ENCODE measurements at places on chromosomes 16 and 17.

- no peak for DNase-seq
These were observed 2.6 kb upstream of the AKAP1 start for GRCh38 chr17:57082441-57082840.

DNA sequence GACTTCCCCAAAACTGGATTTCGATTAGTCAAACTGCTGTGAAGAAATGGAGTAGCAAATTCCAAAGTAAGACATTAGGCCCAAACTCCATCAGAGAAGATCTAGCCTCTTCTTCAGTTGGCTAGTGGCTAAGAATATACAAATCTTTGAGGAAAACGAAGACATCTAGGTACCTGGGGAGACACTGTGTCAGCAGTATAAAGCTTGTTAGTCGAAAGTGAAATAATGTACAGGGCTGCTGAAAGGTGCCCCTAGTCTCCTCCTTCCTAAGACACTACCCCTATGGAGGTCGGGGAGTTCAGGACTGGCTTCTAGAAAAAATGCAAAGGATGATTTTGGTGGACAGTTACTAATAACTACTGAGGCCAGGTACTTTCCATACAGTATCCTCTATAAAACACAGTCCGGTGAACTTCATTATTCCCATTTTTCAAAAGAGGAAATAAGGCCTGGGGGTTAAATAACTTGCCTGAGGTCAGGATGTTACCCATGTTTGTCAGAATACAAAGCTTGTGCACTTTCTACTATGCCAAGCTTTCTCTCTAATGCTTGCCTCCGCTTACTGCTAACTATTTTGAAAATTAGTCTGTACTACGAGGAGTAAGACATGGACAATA lies 15.0 kb downstream of the DNAJC7 start:
- no peak for DNase-seq

DNA sequence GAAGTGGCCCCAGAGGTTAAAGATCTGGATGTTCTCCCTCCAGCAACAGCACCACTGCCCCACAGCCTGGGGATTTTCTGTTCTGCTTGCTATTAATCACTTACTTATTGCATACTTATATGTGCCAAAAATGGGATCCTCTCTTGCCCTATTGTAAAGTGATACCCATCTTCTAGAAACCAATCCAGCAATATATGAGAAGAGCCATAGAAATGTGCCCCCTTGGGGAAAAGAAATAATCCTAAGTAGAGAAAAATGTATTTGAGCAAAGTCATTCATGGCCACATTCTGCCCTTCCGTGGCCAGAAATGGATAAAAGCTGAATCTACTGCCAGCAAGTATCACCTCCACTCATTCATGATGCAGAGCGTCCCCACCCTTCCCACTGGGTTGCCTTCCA lies 20.9 kb downstream of the SOST start:
- DNase-seq: no peak

- DNase-seq: peak; percentile 18
These were observed 27.9 kb downstream of the SREBF1 start for GRCh38 chr17:17808706-17809432.

DNA sequence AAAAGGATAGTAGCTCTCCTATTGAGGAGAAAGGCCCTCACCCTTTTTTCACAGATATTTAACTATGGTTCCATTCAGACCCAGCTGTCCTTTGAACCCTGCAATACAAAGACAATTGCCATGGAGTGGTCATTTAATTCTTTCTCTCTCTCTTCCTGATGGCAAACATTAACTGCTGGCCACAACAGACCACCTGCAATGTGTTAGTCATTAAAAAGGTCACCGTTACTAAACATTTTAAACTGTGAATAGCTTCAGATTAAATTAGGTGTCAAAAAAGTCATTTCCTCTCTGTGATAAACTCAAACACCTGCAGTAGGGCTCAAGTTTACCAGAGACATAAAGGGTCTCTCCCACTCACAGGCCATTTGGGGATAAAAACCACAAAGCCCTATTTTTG lies 697.2 kb downstream of the TOX3 start:
- no peak for DNase-seq

- no peak for DNase-seq
These were observed 26.9 kb downstream of the AP1G1 start for GRCh38 chr16:71781741-71782140.

GRCh38 chr16:24270721-24271442 lies 14.7 kb downstream of the CACNG3 start:
- no peak for DNase-seq

DNA sequence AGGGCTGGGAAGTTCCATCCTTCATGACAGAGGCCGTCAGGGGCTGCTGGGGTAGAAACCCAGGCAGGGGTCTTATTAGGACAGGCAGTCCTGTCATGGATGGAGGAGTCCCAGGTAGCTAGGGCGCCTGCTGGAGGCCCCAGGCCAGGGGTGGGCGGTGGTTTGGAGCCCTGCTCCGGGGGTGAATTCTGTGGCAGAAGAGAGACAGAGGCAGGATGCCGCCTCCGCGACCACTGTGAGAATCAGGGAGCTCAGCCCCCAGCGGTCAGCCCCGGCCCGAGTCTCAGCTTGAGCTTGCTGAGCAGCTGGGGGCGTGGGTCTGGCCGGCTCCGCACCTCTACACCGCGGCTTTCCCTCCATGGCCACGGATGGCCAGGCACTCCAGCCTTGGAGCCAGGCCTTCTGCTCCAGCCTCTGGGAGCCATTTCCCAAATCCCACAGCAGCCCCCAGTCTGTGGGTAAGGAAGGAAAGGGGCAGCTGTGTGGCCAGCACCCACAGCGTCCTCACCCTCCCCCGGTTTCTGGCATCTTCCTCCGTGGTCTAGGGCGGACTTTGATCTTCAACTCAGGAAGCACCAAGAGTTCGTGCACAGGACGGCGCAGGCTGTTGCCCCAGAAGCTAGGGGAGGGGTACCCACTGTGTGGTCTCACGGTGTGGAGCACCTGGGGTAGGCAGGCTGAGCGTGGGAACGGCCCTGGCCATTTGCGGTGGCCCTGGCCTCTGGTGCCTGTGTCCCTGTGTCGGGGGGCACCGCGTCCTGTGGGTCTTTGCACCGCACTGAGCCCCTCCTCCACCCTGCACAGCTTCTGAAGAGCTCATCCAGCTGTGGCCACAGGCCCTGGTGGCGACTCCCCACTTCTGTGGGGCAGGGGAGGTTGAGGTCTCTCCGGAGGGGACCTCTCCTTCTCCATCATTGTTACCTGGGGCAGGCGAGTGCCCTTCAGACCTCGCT lies 14.1 kb downstream of the CD7 start:
- no peak for DNase-seq

GRCh38 chr17:29038085-29038795 lies 4.7 kb upstream of the PIPOX start:
- DNase-seq: no peak

DNA sequence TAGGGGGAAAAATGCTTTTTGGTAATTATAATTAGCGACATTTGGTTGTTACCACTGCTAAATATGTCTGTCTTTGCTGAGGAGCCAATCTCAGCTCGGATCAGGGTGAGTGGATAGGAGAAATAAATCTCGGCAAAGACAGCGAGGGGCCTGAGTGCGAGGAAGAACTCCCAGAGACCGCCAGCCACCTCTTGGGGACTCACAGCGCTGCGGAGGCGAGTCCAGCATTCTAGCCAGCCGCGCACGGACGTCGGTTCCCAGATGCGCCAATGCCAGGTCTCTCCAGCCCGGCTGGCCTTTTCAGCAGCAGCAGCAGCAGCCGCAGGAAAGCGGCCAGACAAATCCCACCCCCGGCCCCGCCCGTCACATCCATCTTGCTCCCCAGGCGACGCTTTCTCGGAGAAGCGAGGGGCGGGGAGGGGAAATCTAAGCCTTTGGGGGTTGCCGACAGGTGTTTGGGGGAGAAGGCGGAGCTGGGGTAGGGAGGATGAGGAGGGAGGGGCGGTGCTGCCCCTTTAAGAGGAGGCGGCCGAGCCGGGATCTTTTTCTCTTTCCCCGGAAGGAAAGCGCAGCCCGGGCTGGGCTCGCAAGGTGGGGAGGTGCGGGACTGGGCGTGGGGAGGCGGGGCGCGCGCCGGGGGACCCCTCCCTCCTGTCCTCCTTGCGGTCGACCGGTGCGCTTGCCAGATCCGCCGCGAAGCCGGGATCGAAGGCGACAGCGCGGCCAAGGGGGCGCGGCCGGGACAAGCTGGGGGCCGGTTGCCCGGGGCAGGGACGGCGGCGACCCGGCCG lies at the start of gene ITGA3:
TSS of gene ITGA3 (plus strand) at position 685 of the 791 bp plus-strand sequence. CDS start 330 bp downstream, outside the sequence.
- peak; percentile 46 for DNase-seq

DNA sequence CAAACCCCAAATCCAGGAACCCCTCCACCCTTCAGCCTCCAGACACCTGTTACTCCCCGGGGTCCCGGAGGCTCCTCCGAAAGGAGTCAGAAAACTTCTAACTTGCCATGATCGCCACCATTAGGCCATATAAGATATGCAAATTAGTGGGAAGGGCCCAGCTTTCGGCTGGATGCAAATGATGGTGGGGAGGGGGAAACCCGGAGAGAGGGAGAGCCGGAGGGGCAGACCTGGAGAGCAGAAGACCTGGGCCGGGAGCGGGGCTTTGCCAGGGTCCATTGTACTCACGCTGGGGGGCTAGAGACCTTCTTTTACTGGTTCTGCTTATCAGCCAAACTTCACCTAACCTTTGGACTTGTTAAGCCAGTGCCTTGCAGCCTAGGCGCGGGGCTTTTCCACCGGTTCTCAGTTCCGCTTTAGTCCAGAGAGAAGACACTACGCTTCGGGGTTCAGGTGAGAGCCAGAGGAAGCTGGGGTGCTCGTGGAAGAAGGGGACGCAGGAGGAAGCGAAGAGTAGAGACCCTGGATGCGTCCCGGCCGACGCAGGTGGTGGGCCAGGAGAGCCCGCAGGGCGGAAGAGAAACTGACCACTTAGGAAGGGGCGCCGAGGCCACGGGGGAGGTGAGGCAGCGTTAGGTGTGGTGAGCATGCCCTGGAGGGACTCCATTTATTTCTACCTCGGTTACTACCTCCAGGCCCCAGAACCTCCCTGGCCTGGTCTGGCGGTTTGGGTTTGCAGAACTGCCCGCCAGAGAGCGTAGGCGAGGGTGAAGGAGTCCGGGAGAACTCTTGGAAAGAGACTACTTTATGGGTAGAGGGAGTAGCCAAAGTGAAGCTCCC lies at the start of gene HNF1B:
TSS of gene HNF1B (minus strand) at position 99 of the 840 bp plus-strand sequence. CDS start 175 bp downstream, outside the sequence.
- no peak for DNase-seq

DNA sequence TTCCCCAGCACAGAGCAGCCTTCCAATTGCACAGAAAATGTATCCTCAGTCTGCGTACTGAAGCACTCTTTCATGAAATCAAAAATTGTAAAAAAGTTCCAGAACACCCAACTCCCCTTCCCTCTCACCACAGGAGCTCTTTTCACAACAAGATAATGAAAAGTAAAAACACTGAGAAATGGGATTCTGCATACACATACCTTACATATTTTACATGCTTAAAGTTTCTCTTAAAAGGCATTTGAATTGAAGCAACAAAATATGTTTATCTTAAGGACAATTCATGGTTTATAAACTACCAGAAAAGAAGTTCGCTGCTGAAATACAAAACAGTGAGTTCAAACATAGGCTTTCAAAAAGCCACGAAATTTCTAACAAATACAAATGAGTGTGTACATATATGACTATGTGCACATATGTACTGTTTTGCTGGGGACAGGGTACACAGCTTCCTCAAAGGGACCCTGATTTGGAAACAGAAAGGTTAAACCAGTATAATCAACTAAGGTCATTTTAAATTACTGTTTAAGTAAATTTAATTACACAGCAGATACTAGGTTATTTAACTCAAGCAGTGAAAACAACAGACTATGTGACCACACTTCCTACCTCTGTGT lies 33.8 kb downstream of the COG1 start:
- DNase-seq: no peak

DNA sequence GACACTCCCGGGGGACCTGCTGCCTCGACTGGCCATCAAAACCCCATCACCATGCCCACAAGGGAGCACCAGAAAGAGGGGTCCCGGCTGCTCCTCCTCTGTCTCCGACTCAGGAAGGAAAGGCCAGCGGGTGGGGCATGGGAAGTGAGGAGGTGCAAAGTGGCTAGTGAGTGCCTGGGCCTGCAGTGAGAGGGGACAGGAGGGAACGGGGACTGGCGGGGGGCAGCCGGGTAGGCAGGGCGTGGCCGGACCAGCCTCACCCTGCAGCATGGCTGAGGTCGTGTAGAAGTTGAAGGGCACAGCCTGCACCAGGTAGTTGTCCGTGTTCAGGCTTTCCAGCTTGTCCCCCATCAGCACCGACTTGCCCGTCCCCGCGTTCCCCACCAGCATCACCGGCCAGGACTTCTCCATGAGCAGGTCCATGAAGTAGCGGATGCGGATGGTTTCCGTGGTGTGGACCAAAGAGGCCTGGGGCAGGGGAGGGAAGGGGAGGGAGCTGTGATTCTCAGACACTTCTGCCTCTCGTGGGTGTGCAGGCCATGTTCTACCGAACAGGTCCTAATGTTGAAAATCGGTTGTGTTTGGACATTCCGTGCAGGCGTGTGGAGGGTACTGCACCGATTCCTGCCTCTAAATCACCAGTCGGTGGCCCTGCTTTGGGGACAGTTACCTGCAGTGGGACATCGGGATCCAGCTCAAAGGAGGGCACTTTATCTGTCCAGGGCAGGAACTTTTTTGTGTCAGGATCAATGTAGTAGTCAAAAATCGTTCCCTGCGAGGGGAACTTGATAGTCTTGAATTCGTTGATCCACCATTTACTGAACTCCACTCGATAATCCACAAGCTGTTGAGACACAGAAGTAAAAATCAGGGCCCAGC lies 91.7 kb downstream of the DNAH17 start:
- DNase-seq: no peak

- no peak for DNase-seq
These were observed 468.1 kb downstream of the SOX9 start for GRCh38 chr17:72588961-72589360.

DNA sequence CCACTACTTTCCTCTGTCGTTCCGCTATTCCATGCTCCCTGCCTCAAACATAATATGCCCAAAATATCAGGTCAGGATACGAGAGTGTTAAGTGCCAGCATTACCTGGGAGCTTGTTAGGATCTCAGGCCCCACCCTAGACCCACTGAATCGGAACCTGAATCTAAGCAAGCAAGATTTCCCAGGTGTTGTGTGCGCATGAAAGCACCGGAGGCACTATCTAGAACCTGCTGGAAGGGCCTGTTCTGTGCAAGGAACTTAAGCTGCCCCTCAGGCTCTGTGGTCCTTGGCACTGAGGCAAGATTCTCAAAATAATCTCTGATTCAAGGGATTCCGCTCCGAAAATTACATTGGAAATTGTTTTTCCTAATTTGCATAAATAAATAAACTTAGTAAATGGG lies 107.7 kb upstream of the NOL11 start:
- DNase-seq: no peak

DNA sequence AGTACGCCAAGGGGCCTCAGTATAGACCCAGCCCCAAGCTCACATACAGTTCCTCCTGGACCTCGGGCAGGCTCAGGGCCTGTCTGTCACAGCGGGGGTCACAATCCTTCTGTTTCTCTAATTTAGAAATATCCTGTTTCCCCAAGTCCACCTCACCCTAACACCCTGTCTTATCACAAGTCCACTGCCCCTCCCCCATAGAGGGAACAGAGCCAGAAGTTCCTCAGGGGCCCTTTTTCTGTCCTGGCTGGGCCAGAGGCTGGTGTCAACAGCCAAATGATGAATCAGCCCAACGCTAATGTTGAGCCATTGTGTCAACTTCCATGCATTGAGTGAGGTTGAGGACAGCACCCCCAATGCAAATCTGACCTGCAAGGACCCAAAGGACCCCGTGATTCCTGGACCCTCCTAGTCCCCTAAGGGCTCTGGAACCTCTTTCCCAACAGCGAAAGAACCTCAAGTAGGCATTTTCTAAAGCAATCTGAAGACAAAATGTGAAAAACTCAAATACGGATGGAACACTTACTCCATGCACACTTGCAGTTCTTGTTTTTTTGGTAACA lies 58.6 kb downstream of the PECAM1 start:
- DNase-seq: no peak
